ENCODE measurements at places on chromosomes 5 and 9.

GRCh38 chr5:95284572-95285408 lies at the start of gene MCTP1:
Gene MCTP1 (minus strand): TSS chr5:95285094.
- no peak for DNase-seq

DNA sequence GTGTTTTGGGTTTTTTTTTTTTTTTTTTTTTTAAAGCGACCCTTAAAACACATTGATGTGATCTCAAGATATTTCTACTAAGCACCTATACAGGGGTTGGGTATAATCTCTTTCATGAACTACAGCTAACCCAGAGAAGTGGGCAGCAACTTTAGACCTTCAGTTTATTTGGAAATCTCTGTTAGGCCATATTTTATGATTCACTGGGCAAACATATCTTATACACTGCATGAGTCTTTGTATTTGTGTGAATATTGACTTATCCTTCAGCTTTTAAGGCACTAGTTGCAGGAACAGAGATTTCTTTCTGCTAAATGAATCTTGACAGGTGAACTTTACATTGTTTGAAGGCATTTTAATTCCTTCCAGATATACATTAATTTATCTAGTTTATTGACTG lies 194.4 kb downstream of the ARRDC3 start:
- no peak for DNase-seq

DNA sequence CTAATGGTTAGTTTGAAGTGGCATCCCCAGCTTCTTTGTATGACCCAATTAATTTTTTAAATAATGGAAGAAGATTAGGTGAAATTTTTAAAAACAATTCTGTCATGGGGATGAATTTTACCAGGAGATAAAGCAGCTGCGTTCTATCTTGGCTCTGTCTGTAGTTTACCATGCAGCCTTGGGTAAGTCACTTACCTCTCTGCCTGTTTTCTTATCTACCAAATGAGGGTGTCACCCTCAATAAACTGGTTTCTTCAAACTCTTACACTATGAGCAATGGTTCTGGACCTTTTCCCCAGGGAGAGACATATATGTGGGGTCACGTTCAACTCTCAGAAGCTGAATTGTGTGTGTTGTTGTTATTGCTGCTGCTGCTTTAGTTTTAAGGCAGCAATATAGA lies 71.7 kb downstream of the TEX10 start:
- no peak for DNase-seq

GRCh38 chr9:4421847-4422246 lies 68.4 kb upstream of the SLC1A1 start:
- no peak for DNase-seq

DNA sequence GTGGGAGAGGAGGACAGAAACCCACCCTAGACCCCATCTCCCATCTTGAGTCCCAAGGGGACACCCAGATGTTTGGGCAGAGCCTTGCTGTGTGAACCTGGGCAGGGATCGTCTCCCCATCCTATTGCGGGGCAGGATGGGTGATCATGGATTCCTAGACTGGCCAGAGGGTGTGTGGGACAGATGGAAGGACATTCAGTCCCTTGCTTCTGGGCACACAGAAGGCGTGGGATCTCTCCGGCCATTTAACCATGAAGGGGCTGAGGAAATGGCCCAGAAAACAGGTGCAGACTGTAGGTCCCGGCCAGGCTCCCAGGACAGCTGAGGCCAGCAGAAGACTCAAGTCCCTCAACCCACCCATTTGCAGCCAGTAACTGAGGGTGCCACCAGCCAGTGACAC lies 29.9 kb downstream of the PTGES start:
- DNase-seq = no peak

DNA sequence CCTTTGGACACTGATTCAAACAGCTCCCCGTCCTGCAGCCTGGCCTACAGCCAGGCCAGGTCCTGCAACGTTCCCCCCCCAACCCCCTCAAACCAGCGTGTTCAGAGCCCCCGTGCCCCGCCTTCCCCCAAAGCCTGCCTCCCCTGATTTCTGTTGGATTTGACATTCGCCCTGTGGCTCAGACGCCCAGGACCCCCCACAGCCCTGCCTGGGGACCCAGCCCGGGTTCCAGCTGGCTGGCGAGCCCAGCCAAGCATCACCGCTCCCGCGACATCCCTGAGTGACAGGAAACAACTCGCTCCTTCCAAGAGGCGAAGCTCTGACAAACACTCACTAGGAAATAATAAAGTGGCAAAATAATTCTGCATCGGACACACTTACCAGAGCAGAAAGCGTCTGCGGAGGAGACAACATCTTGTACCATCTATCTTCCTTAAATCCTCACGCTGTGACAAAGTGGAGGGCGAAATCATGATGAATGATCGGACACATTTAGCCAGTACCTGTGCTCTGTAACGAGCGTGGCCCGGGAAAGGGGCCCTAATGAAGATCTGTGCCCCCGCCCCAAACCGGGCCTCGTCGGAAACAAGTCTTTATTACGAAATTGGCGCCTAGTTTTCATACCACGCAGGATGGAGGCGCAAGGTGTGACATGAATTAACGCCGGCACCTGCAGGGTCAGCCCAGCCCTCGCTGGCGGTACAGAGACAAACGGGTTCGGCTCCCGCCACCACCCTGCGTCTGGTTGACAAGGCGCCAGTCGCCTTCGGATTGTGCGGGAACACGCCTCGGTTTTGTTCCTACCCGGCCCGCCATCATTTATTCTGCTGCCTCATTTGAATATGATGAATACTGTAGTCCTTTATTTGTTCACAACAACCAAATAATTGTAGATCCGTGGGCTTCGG lies 91.0 kb upstream of the MVB12B start:
- no peak for DNase-seq

DNA sequence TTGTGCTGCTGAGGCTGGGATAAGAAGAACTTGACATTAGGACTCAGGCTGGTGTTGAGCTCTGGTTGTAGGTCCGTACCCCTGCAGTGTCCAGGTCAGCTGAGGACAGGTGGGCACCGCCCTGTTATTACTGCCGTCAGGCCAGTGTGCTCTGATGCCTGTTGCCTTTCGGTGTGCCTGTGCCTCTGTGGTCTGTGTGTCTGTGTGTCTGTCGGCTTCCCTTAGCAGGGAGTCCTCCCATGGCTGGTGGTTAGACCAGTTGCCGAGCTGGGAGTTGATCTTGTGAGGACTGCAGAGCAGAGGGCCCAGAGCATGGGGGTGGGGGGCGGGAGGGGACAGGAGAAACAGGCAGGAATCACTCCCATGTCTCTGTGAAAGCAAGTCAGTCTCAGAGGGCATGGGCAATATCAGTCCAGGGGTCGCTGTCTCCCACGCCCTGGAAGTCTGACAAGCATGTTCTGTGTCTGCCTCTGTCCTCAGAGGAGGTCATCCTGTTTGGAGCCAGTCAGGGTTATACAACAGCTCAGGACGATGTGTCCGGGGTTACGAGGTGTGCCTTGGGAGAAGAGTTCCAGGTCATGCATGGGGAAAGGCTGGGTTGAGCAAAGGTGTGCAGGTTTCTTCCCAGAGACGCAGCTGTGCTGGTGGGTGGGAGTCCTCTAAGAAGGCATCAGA lies 67.3 kb upstream of the GARNL3 start:
- DNase-seq = no peak

DNA sequence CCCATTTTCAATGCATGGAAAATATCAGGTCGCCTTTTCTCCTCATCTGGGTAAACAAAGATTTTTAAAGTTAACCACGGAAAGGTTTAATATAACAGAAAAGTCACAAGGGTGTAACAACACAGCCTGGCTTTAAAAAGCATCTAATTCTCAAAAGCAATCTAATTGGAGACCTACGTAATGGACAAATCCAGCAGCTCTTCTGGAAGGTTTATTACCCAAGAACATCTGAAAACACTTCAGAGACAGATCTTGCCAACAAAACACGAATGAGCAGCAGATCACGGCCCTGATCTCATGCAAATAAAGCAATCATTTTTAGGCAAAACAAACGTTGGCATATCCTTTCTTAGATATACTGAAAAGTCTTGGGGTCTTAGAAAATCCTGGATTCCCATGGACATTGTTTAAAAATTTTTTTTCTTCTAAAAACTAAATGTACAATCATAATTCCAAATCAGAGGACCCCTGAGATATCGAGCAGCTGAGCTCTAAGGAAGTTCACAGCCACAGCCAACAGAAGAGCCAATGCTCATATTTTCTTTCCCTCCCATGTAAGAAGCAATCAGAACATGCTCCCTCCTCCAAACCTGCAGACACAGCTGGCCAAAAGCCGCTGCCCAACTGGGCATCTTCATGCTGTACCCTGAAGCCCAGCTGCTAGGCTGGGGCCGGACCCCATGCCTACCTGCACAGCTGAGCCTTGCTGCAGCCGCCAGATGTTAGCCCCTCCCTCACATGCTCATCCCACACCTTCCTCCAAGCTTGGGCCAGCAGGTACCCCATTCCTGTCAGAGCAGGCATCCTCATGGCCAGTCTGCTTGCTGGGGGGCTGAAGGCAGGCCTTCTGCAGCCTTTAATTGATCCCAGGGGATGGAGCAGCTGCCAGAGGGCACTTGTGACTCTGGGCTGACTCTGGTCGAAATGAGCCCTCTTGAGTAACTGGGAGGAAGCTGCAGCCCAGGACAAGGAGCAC lies 11.2 kb downstream of the ANKS6 start:
- DNase-seq = no peak

DNA sequence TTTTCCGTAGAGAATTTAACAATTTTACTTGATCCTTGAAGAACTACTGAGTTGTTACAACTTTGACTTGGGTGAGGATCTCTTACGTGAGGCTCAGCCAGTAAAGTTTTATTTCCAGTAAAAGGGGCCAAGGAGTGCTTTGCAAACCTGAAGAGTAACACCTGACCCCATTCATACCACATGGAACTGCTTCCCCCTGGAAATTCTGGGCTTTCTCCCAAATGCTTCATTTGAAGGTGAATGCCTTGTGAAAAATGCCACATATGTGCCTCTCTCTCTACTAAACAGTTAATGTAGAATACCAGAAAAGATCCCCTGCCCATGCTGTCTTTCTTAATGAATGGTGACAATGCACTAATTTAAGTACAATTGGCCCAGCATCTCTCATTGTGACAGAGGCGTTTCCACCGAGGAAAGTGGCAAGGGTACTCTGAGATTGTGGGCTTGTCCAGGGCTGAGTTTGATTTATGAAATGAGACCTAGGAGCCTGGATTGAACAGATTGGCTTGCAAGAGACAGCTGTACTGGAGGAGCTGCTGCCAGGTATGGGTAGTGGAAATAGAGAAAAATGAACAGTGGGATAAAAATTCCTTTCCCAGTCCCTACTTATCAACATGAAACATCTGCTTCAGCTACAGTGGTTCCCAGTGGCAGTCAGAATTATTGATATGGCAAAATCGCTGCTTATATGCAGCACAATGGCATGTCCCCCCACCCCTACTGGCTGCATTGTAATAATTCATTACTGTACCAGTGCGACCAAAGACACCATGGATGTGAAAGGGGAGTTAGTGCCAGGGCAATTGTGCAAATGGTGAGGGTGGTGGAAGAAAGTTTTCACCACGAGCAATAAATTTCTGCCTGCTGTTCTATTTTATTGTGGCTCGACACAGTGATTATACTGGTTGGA lies 843.7 kb upstream of the WWC1 start:
- DNase-seq = no peak

DNA sequence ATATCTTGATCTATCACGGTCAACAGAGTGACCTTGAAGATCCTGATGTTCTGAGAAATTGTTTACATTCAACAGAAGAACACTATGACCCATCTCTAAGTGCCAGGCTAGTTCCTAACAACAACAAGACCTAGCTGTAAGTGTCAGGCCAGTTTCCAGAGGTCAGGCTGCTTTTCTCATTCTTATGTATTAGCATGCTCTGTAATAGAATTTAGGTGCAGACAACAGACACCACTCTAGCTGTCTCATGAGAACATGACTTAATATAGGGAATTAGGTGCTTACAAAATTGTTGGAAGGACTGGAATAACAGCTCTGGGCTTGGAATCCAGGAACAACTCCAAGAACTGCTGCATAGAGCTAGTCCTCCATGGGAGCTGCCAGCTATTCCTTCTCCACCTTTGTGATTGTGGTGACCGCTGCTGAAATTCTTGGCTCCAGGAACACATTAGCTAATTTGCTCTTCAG lies 138.7 kb downstream of the SNX18 start:
- no peak for DNase-seq

GRCh38 chr5:157597277-157597676 lies 21.7 kb upstream of the ADAM19 start:
- DNase-seq = no peak

DNA sequence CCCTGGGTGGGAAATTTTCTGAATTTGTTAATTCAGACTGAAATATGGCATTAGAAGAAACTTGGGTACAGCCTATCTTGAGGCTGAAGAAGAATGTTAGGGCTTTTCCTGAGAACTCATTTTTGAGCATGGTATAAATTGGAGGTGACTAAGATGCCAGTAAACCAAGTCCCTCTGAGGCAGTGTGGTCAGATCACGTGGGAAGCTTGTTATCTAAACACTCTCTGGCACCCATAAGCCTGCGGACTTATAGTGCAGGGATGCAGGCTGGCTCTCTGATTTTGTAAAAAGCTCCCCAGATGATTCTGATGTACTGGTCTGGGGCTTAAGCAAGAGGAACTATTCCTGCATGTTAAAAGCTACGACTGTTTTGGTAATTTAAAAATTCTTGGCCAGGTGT lies 34.3 kb downstream of the MTMR12 start:
- peak; percentile 79 for DNase-seq

- DNase-seq = no peak
Measured at GRCh38 chr5:118228489-118228888, 759.9 kb downstream of the DTWD2 start.

DNA sequence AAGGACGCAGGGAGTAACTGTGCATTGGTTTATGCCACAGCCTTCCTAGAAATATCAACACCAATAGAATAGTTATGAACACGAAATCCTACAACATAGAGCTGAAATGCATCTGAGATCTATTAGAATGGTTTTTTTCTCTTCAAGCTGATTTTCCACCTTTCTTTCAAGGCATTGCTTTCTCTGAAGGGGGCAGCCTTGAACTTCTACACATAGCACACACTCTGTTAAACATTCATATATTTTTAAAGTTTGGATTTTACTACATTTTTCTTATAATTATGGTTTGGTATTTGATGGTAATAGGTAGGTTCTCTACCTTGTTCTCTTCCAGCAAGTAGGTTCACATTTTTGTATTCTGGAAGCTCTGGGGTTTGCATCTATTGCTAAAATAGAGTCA lies 661.8 kb downstream of the SEMA5A start:
- DNase-seq = no peak

DNA sequence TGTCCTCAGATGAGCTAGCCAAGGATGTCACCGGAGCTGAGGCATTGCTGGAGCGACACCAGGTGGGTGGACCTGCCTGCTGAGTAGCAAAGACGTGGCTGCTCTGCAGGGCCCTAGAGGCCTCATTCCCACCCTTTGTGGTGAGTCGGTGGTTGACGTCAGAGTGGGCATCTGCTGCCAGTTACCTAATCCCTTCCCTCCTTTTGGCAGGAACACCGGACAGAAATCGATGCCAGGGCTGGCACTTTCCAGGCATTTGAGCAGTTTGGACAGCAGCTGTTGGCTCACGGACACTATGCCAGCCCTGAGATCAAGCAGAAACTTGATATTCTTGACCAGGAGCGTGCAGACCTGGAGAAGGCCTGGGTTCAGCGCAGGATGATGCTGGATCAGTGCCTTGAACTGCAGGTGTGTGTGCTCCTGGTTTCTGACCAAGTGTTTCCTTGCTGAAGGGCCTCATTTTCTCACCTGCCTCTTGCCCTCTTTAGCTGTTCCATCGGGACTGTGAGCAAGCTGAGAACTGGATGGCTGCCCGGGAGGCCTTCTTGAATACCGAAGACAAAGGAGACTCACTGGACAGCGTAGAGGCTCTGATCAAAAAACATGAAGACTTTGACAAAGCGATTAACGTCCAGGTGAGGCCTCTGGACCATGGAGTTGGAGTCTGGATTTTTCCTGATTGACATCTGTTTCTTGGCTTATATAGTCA lies 48.9 kb downstream of the DYNC2I2 start:
- DNase-seq = no peak

- no peak for DNase-seq
Measured at GRCh38 chr5:5353681-5354080, 68.8 kb upstream of the ICE1 start.

- no peak for DNase-seq
Measured at GRCh38 chr5:122413722-122414121, 101.7 kb downstream of the SNCAIP start.

Measured in AG04449 (cell line).